ENCODE measurements at places on chromosomes 2 and 18.

GRCh38 chr18:35835833-35836232, 136.6 kb upstream of the RMP24 start:
- DNase-seq, result no peak

DNA sequence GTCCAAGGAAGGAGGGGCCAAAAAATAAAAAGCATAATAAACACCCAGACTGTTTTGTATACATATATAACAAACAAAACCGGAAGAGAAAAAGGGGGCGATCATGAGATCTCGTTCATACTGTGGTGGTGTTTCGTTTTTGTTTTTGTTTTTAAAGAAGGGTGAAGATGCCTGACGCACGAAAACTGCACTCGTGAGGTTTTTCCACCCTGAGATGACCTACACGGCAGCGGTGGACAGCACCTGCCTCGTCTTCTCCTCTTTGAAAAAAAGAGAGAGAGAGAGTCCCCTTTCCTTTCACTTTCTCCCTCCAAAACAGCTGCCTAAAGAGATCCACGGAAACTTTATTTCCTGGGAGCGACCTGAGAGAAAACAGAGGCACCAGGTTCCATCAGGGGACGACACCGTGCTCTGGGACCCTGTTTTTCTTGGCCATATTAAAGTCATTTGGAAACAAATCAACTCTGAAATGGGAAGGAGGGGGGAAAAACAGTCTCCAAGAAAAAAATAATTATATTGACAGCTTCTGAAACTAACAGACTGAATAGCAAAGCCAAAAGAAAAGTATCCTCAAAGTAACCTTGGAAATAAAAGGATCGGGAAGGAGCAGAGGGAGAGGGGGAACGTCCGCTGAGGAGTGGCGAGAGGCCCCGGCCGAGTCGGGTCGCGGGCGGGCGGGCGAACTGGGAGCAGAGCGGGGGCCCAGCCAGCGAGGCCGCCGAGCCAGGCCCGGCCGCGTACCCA, 3.5 kb downstream of the POU3F3 start:
- DNase-seq, result no peak

DNA sequence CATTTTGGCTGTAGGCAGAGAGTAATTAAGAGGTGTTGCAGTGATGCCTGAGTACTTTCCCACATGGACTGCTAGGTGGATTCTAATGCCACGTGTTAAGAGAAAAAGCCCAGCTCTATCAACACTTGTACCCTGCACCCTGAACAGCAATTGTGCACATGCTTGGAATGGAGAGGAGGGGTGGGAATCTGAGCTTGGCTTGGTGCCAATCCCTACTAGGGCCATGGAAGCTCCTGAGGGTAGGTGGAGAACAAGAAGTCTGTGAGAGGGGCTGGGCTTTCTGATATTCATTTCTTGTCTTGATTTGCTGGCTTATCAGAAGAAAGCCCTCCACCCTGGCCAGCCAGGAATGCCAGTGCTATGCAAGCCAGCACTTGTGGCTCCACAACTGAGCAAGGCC, 292.2 kb downstream of the KCNS3 start:
- no peak for DNase-seq

- DNase-seq, result no peak
Measured at GRCh38 chr2:205245001-205245400, 437.3 kb upstream of the NRP2 start.

- no peak for DNase-seq
Measured at GRCh38 chr2:71928734-71929481, 218.8 kb downstream of the CYP26B1 start.

GRCh38 chr2:221103930-221104329, 468.2 kb downstream of the EPHA4 start:
- no peak for DNase-seq

DNA sequence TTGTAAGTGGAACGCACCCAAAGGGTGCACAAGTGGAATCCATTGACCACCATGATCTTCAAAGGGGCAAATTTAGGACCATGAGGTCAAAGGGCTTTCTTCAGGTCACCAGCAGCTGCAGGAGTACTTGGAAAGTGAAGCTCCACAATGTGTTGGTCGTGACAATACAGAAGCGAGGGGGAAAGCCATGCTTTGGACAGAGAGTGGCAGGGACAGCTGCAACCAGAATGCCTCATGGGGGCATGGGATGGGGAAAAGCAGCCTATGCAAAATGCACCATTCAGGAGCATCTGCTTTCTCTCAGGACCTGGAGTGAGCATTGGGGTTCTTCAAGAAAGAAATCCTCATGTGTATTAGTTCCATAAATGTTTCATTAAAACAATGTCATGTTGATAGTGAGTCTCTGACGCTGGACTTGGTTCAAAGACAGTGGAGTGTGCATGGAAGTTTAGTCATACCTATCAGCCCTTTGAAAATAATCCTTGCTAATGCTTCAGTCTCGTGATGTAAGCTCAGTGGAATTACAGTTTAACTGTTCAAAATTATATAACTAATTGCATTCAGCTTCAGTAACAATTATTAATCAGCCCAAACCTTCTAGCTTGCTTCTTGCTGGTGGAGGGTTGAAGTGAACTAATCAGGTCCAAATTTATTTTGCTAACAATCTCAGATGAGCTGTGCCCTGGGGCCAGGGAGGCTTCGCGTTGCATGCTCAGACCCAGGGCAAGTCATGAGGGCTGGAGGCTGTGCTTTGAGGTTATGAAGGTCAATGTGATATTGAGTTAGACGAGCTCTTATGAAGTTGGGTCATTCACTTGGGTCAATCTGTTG, 41.6 kb downstream of the ACKR3 start:
- no peak for DNase-seq

GRCh38 chr2:230343747-230344146, 16.8 kb downstream of the SP140L start:
- DNase-seq, result no peak

DNA sequence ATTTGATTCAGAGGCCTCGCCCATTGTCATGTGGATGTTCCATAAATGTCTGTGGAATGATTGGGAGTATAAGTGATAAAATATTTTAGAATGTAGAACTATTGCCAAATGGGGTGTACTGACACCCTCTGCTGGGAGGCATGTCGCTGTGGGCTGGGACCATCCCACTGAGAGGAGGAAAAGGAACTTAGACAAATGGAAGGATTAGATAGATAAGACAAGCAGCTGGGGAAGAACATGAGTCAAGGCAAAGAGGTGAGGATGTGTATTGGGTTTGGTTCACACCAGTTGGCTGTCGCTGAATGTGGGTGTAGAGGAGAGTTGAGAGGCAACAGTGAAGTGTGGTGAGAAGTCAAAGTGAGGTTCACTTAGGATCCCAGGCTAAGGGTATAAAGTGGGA, 4.0 kb downstream of the C2orf74 start:
- no peak for DNase-seq

DNA sequence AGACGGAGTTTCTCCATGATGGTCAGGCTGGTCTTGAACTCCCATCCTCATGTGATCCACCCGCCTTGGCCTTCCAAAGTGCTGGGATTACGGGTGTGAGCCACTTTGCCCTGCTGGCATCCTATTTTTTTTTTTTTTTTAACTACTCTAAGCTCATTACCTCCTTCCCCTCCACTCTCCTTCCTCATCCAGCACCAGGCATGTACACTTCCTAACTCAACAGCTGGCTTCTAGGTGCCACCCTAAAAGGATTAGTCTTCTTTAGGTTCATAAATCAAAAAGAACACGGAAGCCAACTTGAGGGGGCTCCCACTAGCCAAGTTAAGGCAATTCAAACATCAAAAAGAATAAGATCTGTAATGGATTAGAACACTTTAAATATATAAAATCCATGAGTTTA, 70.6 kb upstream of the TEX51 start:
- no peak for DNase-seq

GRCh38 chr2:113910110-113910717, 20.3 kb downstream of the ACTR3 start:
- DNase-seq, result no peak

- no peak for DNase-seq
Measured at GRCh38 chr2:24349097-24349496, 11.2 kb downstream of the ITSN2 start.

GRCh38 chr2:72292433-72292832, 144.8 kb upstream of the CYP26B1 start:
- DNase-seq, result no peak

GRCh38 chr18:51525453-51526225, 328.2 kb upstream of the MEX3C start:
- no peak for DNase-seq

DNA sequence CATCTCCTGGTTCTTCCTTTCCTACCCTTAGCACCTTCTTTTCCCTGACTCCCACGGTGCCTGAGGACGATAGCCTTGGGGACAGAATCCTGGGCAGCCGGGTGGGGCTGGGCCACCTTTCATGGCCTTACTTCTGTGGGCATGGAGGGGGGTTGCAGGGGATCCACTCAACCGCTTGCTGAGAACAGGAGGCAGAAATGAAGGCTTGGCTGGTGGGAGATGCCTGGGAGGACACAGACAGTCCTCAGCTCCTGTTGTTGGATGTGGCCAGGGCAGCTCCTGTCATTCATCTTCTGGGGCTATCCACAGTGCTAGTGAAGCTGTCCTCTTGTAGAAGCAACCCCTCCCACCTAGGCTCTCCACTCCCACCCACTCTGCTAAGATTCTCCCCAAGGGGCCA, 95.5 kb upstream of the CELF4 start:
- no peak for DNase-seq

- no peak for DNase-seq
Measured at GRCh38 chr2:44116319-44116718, 52.4 kb upstream of the PPM1B start.

- no peak for DNase-seq
Measured at GRCh38 chr2:60551240-60552077, 2.0 kb downstream of the BCL11A start.

DNA sequence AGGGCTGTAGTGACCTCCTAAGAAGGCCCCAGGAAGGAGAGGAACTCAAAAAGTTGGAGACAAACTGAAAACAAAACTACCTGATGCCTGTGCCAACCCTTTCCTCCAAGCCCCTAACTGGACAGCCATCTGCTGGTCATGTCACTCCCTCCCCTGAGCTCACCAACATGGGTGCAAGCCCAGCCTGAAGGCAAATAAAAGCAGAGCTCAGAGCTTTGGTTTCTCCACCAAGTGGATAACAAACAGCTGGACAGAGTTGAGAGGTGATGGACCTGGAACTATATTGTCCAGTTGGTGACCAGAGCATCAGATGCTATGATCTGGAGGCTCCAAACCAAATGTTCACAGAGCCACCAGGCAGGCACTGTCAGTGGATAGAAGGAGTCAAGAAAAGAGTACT, 34.6 kb upstream of the MAL start:
- DNase-seq, result no peak

DNA sequence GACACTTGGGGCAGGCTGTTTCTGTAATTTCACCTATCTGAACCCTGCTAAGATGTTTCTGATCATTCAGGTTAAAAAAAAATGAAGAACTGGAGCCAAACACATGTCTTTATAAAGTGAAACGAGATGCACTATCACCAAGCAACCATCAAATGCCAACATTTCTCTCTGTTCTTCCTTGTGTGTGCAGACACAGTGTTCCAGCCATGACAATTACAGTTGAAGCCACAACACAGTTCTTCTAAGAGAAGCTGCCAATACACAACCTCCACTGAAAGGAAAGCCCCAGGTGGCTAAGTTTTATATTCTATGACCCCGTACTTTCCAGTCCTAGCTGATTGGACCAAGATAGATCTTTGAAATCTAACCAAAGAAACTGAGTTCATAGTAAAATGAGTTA, 181.8 kb downstream of the RAD51AP2 start:
- no peak for DNase-seq

- no peak for DNase-seq
Measured at GRCh38 chr2:231613331-231613662, 20.6 kb downstream of the TEX44 start.

DNA sequence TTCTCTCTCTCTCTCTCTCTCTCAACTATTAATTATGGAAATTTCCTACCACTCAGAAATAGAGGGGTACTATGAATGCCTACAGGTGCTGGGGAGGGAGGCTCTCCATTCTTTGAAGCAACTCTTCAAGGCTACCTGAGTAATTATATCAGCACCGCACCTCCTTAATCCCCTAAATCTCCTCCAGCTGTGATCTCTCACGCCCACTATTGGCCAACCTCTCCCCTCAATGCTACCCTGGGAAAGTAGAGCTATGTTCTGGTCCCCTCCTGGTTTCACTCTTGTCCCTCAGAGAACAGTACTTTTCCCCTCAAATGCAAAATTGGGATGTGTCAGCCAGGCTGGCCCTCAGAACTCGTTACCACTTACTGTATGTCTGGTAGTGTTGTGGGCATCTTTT, 1.6 kb downstream of the MOCOS start:
- peak; percentile 7 for DNase-seq

DNA sequence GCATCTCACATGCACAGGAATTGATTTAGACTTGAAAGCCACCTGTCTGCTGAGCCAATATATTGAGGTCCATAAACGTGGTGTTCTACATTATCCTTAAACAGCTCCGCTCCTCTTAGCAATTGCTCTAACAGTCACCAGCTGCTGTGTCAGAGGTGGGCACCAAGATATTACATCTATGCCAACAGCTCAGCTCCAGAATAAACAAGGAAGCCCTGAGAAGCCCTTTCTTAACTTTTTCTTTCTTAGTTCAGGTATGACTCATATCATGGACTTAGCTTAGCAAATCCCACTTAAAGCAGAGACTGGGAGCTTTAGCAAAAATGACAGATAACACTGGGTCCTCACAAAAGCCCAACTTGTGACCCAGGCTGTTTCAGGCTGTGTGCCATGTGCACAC, 436.6 kb downstream of the IRS1 start:
- peak; percentile 16 for DNase-seq

DNA sequence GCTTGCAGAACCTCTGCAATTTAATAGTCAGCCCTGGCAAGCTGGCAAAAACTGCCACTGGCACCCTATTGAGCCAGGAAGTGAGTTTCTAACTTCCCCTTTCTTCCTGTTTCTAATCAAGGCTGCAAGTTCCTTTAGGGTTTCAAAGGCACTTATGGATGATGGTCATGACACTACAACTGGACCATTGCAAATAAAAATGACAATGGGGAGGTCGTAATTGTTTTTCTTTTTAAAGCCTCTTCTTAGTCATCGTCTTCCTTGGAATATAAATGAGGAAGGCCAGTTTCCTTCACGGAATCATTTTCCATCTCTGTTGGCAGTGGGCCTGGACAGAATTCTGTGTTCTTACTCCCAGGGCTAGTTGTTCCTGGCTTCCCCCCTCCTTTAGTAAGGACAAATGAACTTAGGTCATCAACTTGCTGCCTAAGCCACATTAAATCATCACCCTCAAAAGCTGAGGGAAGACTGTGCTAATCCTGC, 35.8 kb downstream of the SH3RF3 start:
- no peak for DNase-seq

DNA sequence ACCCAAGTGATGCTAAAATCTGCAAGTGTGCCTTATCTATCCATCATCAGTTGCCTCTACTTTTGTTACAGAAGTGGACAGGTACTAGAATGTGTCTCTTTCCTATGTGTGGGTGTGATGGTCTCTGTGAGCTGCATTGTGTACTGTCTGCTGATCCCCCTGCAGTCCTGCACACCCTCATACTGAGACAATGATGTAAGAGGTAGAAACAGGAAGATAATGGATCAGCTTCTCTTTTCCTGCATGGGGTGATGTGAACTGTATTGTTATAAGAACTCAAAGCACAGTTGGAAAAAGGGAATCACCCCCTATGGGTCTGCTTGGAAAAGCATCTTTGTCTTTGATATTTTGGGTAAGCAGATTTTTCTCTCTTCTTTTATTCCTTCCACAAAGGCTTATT, 537.6 kb upstream of the CDH2 start:
- DNase-seq, result no peak

GRCh38 chr18:26714739-26715138, 150.8 kb downstream of the AQP4 start:
- no peak for DNase-seq
